ENCODE measurements at places on chromosomes 3 and 15.

- DNase-seq: no peak
These were observed 32.0 kb downstream of the CALML4 start for GRCh38 chr15:68173119-68173518.

DNA sequence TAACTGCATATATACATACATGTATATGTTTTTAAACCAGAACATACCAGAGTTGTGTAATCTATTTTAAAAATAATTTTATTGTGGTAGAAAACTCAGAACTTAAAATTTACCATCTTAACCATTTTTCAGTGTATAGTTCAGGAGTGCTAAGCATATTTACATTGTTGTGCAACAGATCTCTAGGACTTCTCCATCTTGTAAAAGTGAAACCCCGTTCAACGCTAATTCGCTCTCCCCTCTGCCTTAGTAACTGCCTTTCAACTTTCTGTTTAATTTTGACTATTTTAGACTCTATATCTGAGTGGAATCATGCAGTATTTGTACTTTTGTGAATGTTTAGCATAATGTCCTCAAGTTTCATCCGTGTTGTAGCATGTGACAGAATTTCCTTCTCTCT, 51.8 kb upstream of the SSR3 start:
- no peak for DNase-seq

- DNase-seq: peak; percentile 93
These were observed at the start of gene GLCE for GRCh38 chr15:69160141-69160993. GLCE (plus strand) TSS chr15:69160635; CDS start chr15:69255807, 95,172 bp downstream.

- no peak for DNase-seq
These were observed 24.4 kb upstream of the RAP2B start for GRCh38 chr3:153137626-153138025.

- no peak for DNase-seq
These were observed 13.8 kb downstream of the XCR1 start for GRCh38 chr3:46013316-46014094.

DNA sequence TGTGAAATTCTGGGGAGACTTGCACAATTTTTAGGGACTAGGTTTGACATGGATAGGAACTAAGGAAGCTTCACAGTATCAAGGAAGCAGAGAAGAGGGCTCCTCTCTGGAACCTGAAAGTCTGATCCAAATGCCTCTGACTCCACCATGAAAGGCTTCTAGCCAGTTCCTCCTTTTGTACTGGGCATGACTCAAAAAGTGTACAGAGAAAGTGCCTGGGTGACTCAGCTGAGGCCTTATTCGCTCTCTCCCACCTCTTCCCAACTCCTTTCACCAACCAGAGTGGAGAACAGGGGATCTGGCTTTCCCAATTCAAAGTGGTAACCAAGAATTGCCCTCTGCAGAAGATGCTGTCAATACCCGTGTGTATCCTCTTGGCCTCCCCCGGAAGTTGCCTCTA, 342.9 kb upstream of the PROK2 start:
- DNase-seq: no peak

GRCh38 chr3:128316481-128316891, 150.2 kb downstream of the DNAJB8 start:
- no peak for DNase-seq

DNA sequence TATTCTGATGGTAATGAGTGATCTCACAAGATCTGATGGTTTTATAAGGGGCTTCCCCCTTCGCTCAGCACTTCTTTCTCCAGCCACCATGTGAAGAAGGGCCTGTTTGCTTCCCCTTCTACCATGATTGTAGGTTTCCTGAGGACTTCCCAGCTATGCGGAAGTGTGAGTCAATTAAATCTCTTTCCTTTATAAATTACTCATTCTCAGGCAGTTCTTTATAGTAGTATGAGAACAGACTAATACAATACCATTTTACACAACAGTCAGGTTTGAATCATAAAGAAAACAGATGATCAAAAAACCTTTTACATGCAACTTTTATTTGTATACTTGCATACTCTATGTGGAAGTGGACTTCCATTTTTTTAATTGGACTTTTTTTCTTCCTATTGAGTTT, 46.7 kb upstream of the CBLB start:
- DNase-seq: no peak

- peak; percentile 52 for DNase-seq
These were observed 115.2 kb downstream of the PEX5L start for GRCh38 chr3:179921500-179921899.

- no peak for DNase-seq
These were observed 44.0 kb downstream of the EIF4E3 start for GRCh38 chr3:71681224-71681668.

DNA sequence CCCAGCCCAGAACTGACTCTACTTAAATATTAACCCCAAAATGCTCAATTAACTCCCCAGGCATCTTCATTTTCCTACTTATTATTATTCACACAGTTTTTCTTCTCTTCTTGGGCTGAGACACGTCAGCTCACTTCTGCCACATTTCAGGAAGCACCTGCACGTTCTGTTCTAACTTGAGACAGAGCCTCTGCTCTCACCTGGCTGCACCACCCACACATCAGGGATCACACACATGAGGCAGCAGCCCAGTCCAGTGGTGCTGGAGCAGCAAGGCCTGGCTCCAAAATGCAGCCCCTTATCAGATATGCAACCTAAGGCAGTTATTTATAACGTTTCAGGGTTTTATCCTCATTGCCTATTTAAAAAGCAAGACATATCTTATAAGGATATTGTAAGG, 127.5 kb downstream of the OSBPL10 start:
- no peak for DNase-seq

- no peak for DNase-seq
These were observed 85.3 kb downstream of the SEMA5B start for GRCh38 chr3:122942239-122942638.

- DNase-seq: no peak
These were observed 230.2 kb upstream of the HES1 start for GRCh38 chr3:193905541-193906396.

- DNase-seq: no peak
These were observed 45.1 kb upstream of the RSL24D1 start for GRCh38 chr15:55241891-55242290.

DNA sequence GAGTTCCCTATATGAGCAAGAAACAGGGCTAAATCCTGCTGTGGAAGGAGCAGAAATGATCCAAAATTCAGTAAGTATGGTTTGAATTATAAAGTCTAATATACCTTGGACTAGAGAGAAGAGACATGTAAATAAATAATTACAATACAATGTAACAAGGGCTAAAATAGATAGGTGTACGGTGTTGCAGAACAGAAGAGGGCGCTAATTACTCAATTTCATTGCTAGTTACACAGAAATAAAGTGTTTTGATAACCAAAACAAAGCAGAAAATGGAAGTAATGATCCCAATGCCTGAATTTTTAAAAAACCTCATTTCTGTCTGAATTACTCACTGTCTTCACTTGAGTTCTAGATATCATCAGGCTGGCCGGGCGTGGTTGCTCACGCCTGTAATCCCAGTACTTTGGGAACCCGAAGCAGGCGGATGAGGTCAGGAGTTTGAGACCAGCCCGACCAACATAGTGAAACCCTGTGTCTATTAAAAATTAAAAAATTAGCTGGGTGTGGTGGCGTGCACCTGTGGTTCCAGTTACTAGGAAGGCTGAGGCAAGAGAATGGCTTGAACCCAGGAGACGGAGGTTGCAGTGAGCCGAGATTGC, 8.3 kb upstream of the PLCH1 start:
- no peak for DNase-seq

DNA sequence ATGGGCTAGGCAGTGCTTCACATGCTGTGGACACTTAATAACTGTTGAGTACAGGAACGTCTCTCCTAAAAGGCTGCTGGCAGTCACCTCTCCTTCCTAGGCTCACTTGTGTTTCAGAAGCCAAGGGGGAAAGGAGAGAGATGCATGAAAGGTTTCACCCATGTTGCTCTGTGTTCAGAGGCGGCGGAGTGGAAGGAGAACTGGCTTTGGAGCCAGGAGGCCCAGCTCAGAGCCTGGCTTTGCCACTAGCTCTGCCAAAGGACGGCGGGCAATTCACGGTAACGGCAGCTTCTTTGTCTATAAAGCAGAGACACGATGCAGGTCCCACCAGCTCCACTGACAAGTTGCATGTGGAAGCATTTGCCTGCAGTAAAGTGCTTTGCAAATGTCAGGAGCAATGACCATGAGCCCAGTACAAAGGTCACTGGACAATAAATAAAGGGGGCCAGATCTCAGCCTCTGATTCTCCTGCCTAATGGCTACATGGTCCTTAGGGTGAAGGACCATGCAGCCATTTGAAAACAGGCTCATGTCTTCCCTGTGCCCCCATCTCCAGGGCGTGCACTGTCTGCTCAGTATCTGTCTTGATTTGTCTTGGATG, 171.7 kb upstream of the TLE3 start:
- DNase-seq: no peak

Data from NCI-H187 (cell line).